NCI-H1694 (cell line): ENCODE measurements at places on chromosomes 7 and 10.

DNA sequence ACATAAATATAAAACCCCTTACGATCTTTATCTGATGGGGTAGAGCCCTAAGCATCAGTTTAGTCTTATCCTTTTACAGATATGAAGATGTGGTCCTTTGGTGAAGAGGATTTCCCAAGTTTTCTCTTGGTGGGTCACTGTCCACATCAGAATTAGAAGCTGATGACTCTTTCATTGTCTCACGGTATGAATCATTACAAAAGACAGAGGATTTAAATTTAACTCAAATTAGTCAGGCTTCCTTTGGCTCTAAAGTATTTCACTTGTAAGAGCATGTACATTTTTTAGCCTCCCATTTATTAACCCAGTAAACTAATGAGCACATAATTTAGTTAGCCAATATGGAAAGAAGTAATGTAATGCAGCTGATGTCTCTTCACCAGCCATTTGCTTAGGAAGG lies 49.9 kb upstream of the TMEM26 start:
- DNase-seq: no peak

DNA sequence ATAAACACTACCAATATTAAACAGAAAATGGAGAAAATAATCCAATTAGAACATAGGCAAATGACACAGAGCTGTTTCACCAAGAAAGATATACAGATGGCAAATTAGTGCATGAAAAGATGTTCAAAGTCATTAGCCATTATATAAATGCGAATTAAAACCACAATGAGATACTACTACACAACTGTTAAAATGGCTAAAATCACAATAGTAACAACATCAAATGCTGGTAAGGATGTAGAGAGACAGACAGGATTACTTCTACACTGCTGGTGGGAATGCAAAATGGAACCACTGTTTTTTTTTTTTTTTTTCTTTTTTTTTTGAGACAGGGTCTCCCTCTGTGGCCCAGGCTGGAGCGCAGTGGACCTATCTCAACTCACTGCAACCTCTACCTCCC lies 114.9 kb upstream of the RHEB start:
- DNase-seq: no peak

DNA sequence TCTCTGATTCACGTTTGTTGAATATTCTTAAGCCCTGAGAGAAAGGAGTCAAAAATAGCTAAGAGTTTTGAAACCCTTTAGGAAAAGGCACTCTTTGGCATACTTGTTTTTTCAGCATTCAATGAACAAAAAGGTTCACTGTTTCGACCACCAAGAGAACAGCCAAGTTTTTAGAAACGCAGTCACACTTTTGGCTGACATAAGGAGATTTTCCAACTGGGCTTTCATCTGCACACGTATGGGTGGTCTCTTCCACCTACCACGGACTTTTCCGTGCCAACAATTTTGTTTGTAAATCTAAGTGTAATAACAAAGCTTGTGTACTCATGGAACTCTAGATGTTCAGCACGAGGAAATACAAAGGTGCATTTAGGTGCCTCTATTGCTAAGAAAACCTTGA lies 270.3 kb downstream of the WDR11 start:
- no peak for DNase-seq

- DNase-seq: no peak
Observed at GRCh38 chr10:8349610-8350249, 295.2 kb downstream of the GATA3 start.

GRCh38 chr10:118752409-118752808 lies 2.4 kb downstream of the CACUL1 start:
- DNase-seq: no peak

GRCh38 chr10:87519582-87519981 lies 14.9 kb downstream of the MINPP1 start:
- no peak for DNase-seq

DNA sequence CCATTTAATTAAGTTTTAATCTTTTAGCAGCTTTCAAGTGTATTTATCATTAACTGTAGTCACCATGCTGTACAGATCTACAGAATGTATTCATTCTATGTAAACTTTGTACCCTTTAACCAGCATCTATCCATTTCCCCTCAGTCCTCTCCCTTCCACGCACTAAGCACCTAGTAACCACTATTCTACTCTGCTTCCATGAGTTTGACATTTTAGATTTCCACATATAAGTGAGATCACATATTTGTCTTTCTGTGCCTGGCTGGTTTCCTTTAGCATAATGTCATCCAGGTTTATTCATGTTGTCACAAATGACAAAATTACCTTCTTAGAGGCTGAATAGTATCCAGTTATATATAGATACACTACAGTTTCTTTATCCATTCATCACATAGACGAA lies 79.7 kb downstream of the BTAF1 start:
- no peak for DNase-seq

DNA sequence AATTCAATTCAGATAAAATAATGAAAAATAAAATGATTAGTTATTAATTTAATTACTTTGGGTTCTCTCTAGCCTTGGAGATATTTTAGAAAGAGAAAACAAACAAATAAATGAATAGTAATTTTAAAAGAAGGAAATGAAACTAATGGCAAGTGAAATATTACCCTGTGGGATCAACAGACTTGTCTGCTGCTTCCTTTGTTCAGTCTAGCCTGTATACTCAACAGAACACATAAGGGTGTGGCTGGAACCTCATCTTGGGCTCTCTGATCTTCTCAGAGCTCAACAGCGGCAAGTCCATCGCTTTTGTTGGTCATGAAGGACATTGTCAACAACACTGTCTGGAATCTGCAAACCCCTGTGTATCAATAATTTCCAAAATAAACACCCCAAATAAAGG lies 904.9 kb downstream of the IPMK start:
- no peak for DNase-seq

GRCh38 chr10:123016228-123016627 lies 7.4 kb downstream of the ACADSB start:
- no peak for DNase-seq

GRCh38 chr7:37536706-37537105 lies 88.0 kb upstream of the ELMO1 start:
- DNase-seq: no peak

GRCh38 chr7:95394370-95394769 lies 1.8 kb downstream of the PON3 start:
- DNase-seq: no peak
